ENCODE measurements at places on chromosomes 12 and 14.

DNA sequence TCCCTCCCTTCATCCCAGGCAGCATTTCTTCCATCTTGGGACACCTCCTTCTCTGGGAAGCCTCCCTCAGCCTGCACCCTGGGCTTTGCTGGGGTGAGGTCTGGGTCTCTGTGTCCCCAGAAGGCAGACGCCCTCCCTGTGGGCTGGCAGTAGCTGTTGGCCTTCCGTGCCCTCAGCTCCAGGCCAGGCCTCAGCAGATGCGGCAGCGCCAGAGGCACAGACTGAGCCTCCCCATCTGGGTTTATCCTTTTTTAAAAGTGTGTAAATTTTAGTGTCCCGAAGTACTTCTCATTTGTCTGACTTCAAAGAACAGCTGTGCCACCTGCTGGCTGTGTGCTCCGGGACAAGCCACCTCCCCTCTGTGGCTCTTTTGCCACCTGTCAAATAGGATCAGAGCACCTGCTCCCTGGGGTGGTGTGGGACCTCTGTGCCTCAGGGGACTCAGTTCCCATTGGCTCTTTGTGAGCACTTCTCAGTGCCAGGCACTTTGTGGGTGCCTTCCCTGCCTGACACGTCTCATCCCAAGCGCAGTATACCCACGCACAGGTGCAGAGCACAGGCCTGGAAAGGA is 11.1 kb downstream of the EXOC3L4 start:
- peaks cover 11% of the 10 kb centered on the region for H3K4me1 ChIP-seq
- no peaks in the 10 kb centered on the region for H3K36me3 ChIP-seq
- no peak overlapping the region for H3K27ac ChIP-seq
- peaks cover 44% of the 10 kb centered on the region for H3K27me3 ChIP-seq
- no peak overlapping the region for H3K4me3 ChIP-seq
- DNase-seq: no peak

- no peak for DNase-seq
- H3K27me3 ChIP-seq: no peaks in the 10 kb centered on the region
- no peaks in the 10 kb centered on the region for H3K36me3 ChIP-seq
- H3K27ac ChIP-seq: no peak overlapping the region
- no peak overlapping the region for H3K4me3 ChIP-seq
- H3K4me1 ChIP-seq: peaks cover 10% of the 10 kb centered on the region
Measured at GRCh38 chr12:23211384-23212320, 586.7 kb downstream of the ETNK1 start.

- no peaks in the 10 kb centered on the region for H3K27me3 ChIP-seq
- H3K36me3 ChIP-seq: no peaks in the 10 kb centered on the region
- no peak for DNase-seq
- no peaks in the 10 kb centered on the region for H3K4me1 ChIP-seq
- no peak overlapping the region for H3K27ac ChIP-seq
Measured at GRCh38 chr12:54935235-54935951, 49.2 kb downstream of the TESPA1 start.

GRCh38 chr12:14928931-14929330 is 9.4 kb downstream of the ERP27 start:
- no peaks in the 10 kb centered on the region for H3K27me3 ChIP-seq
- no peak overlapping the region for H3K27ac ChIP-seq
- H3K4me1 ChIP-seq: no peaks in the 10 kb centered on the region
- DNase-seq: no peak

GRCh38 chr12:112327209-112327938 is 54.9 kb downstream of the HECTD4 start:
- no peak overlapping the region for H3K27ac ChIP-seq
- no peaks in the 10 kb centered on the region for H3K27me3 ChIP-seq
- no peak overlapping the region for H3K4me3 ChIP-seq
- no peaks in the 10 kb centered on the region for H3K36me3 ChIP-seq

DNA sequence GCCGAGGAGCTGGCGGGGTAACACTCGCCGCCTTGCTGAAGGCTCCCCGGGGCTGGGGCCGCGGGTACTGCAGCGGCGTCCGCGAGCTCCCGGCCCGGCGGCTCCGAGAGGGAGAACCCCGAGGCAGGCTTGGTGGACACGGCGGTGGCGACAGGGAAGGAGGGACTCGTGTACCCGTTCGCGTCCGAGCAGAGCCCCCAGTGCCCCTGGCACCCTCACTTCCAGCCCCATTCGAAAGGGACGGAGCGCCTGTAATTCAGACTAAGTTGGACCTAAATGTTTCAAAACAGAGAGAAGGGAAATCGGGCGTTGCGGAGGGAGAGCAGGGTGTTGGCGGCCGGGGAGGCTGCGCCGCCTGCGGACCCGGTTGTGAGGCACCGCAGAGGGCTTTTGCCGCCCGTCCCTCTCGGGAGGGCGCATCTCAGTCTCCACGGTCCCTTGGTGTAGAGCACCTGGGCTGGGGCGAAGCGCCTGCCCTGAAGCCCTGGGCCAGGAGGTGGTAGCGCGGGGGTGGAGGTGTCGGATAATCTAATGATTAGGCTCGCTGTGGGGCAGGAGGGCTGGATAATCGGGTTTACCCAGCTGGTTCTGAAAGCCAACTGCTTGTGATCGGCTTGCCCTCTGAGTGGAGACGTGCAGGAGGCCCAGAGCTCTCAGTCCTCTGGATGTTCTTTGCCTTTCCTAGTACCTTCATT is 771 bp downstream of the DAAM1 start:
- peak overlapping the region; percentile 88 for H3K4me3 ChIP-seq
- H3K36me3 ChIP-seq: no peaks in the 10 kb centered on the region
- peak overlapping the region; percentile 62 for H3K27ac ChIP-seq
- peaks cover 24% of the 10 kb centered on the region for H3K27me3 ChIP-seq

GRCh38 chr12:94151582-94151981 is 3.2 kb downstream of the PLXNC1 start:
- no peak overlapping the region for H3K27ac ChIP-seq
- peak overlapping the region; percentile 79 for H3K4me3 ChIP-seq
- H3K36me3 ChIP-seq: no peaks in the 10 kb centered on the region
- no peak for DNase-seq

DNA sequence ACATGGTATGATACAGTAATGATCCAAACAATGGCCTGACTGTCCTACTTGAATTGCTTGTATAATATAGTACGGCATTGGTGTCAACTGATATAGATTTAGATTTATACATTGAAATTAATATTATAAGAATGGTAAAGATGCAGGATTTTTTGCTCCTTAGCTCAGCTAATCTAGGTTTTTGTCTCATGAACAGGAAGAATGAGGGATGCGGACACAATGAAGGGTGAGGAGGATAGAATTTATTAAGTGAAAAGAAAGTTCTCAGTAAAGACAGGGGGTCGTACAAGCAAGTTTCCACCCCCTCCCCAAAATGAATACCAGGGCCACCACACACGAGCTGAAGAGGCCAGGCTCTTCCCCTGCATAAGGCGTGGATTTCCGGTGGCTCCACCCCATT is 96.1 kb downstream of the KCNA5 start:
- DNase-seq: no peak
- H3K27ac ChIP-seq: no peak overlapping the region
- no peak overlapping the region for H3K4me3 ChIP-seq

- H3K4me1 ChIP-seq: no peaks in the 10 kb centered on the region
- H3K36me3 ChIP-seq: no peaks in the 10 kb centered on the region
- DNase-seq: no peak
- no peaks in the 10 kb centered on the region for H3K27me3 ChIP-seq
- no peak overlapping the region for H3K4me3 ChIP-seq
Measured at GRCh38 chr14:74935360-74935680, 12.3 kb upstream of the RPS6KL1 start.

DNA sequence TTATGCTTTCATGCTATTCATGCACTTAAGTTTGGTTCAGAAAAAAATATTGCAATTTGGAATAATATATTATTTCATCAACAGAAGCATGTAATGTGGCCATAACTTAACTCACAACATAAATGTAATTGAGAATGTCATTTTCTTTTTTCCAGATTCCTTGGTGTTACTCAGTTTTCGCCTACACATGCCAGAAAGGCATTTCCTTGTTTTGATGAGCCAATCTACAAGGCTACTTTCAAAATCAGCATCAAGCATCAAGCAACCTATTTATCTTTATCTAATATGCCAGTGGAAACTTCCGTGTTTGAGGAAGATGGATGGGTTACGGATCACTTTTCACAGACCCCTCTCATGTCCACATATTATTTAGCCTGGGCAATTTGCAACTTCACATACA is 14.4 kb downstream of the TRHDE start:
- H3K27me3 ChIP-seq: no peaks in the 10 kb centered on the region
- DNase-seq: no peak
- H3K4me1 ChIP-seq: no peaks in the 10 kb centered on the region
- H3K36me3 ChIP-seq: no peaks in the 10 kb centered on the region

GRCh38 chr14:71554323-71554722 is 377.9 kb upstream of the RGS6 start:
- no peak overlapping the region for H3K4me3 ChIP-seq
- no peak for DNase-seq
- H3K4me1 ChIP-seq: no peaks in the 10 kb centered on the region
- no peaks in the 10 kb centered on the region for H3K36me3 ChIP-seq
- no peak overlapping the region for H3K27ac ChIP-seq

DNA sequence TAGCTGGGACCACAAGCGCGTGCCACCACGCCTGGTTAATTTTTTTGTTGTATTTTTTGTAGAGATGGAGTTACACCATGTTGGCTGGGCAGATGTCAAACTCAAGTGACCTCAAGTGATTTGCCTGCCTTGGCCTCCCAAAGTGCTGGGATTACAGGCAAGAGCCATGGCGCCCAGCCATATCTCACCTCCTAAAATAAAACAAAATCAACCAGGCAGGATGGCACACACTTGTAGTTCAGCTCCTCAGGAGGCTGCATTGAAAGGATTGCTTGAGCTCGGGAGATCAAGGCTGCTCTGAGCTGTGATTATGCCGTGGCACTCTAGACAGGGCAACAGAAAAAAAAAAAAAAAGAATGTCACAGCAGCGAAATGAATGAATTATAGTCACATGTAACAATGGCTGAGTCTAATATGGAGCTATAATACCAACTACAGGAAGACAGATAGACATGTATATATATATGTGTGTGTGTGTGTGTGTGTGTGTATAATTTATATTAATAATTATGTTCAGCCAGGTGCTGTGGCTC is 19.3 kb upstream of the TMEM120B start:
- DNase-seq: no peak
- peaks cover 3% of the 10 kb centered on the region for H3K4me1 ChIP-seq
- no peaks in the 10 kb centered on the region for H3K36me3 ChIP-seq
- no peak overlapping the region for H3K4me3 ChIP-seq
- H3K27me3 ChIP-seq: no peaks in the 10 kb centered on the region

All from neural progenitor cell (in vitro differentiated cells).